ENCODE measurements at places on chromosomes 2 and 18.

DNA sequence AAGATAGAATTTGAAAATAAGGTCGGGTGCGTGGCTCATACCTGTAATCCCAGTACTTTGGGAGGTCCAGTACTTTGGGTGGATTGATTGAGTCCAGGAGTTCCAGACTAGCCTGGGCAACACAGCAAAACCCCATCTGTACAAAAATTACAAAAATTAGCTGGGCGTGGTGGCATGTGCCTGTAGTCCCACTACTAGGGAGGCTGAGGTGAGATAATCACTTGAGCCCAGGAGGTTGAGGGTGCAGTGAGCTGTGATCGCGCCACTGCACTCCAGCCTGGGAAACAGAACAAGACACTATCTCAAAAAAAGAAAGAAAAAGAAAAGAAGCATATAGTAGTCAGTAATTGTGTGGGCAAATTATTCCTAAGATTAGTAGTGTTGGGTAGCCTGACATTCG, 194.2 kb upstream of the ALPP start:
- no peak for DNase-seq

DNA sequence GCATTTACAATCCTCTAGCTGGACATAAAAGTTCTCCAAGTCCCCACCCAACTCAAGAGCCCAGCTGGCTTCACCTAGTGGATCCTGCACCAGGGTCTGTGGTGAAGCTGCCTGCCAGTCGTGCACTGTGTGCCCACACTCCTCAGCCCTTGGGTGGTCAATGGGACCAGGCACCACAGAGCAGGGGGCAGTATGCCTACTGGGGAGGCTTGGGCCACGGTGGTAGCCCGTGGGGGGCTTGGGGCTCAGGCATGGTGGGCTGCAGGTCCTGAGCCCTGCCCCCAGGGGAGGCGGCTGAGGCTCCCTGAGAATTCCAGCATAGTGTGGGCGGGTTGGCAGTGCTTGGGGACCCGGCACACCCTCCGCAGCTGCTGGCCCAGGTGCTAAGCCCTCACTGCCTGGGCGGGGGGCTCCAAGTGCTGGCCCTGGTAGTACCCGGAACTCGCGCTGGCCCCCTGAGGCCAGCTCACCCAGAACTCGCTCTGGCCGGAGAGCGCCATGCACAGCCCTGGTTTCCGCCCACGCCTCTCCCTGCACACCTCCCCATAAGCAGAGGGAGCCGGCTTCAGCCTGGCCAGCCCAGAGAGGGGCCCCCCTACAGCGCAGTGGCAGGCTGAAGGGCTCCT, 1473.4 kb downstream of the SUCLG1 start:
- no peak for DNase-seq

DNA sequence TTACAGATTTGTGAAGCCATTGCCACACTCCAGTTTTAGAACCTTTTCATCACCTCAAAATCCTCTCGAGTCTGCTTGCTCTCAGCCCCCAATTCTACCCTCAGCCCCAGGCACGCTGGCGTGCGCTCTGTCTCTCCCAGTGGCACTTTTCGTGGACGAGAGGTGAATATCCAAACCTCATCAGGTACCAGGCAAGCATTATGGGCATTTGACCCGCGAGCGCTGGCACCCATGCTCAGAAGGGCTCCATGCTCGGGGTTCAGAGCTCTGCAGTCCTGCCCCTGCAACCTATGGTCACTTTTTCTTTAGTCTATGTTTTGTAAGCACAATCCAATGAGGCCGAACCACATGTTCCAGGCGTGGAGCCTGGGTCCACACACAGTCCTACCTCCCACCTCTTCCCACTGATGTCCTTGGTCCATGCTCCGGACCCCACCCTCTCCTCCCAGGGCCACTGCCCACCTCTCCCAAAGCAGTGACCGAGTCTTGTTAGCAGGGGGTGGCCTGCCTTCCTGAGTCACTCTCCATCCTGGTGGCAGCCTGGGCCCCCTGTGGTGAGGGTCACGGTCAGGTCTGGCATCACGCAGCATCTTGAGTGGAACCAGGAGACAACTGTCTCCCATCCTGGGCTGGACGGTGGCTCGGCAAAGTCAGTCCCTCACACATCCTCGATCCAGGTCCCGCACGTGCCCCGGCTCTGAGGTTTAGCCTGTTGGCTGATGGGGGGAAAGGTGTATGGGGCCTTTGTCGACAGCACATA, 256.9 kb downstream of the NDUFA10 start:
- no peak for DNase-seq

GRCh38 chr2:23746141-23746863, 180.6 kb downstream of the ATAD2B start:
- DNase-seq = no peak

- no peak for DNase-seq
Measured at GRCh38 chr2:10144771-10145518, 22.4 kb downstream of the RRM2 start.

- no peak for DNase-seq
Measured at GRCh38 chr2:128776461-128777195, 458.0 kb upstream of the HS6ST1 start.
